ENCODE measurements at places on chromosomes 3 and 15. TPM values are rescaled to one million over a fixed set of nuclear protein-coding genes. Genes with fewer than 3 reads are reported as not detected.
A peak's percentile ranks its signal among the peaks of the same experiment; 100 is the strongest.

Gene IQCH
- total RNA-seq: 0.66 TPM

- no peaks in the 10 kb centered on the region for H3K36me3 ChIP-seq
- H3K27ac ChIP-seq: peak overlapping the region; percentile 92
- H3K4me3 ChIP-seq: no peak overlapping the region
- DNase-seq: peak; percentile 65
Observed at GRCh38 chr3:14453876-14454638, 51.7 kb downstream of the SLC6A6 start.

- H3K27me3 ChIP-seq: no peaks in the 10 kb centered on the region
- H3K4me3 ChIP-seq: no peak overlapping the region
- no peak overlapping the region for H3K27ac ChIP-seq
- no peaks in the 10 kb centered on the region for H3K36me3 ChIP-seq
- H3K4me1 ChIP-seq: no peaks in the 10 kb centered on the region
- no peak for DNase-seq
Observed at GRCh38 chr3:179882292-179882691, 154.4 kb downstream of the PEX5L start.

DNA sequence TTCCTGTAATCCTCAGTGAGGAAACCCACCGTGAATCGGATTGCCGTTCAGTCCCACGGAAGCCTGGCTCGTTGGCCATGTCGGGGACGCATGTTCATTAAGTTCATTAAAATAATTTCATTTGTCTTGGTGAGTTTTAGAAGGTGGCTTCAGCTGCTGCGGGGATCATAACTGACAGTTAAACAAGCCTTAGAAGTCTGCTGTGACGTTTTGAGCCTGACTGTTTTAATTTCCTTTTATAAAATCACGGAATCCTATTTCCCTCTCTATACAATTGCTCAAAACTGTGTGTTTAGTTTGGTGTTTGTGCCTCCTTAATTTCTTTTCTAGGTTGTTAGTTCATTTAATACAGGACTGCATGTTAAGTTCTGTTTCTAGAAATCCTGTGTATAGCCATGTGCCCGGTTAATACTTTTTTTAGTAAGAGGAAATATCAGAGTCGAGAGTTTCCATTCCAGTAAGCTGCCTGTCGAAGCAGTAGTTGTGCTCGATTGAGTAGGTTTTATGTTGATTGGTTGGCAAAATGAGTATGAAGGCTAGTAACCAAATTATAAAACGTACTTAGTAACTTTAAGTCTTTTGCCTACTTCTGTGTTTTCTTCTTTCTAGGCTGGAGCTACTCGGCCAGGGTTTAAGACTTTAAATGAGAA, 705 bp downstream of the NIPA2 start:
- peaks cover 5% of the 10 kb centered on the region for H3K4me1 ChIP-seq
- H3K4me3 ChIP-seq: peak overlapping the region; percentile 84
- no peak for DNase-seq
- no peaks in the 10 kb centered on the region for H3K36me3 ChIP-seq

- H3K36me3 ChIP-seq: no peaks in the 10 kb centered on the region
- H3K4me1 ChIP-seq: no peaks in the 10 kb centered on the region
- no peaks in the 10 kb centered on the region for H3K27me3 ChIP-seq
- DNase-seq: peak; percentile 29
Observed at GRCh38 chr3:181711325-181712135, at the start of gene SOX2. TSS of gene SOX2 (plus strand) at chr3:181711925. CDS start at chr3:181712361, 436 bp downstream.

DNA sequence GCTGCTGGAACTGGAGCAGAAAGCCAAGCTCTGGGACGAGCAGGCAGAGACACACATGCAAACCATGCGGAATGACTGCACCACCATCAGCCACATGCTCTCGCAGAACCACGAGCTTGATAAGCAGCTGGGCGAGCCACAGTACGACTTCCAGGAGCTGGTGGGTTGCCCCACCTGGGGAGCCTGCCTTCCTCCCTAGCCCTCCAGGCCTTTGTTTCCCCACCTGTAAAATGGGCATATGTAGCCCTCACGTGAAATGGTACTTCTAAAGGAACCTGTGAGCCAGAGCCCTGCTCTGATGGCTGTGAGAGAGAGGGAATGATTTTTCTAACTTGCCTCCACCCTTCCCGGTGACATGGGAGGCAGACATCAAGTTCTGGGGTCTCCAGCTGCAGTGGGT, 44.6 kb upstream of the GOLGA6B start:
- no peak overlapping the region for H3K4me3 ChIP-seq
- H3K4me1 ChIP-seq: no peaks in the 10 kb centered on the region

GRCh38 chr3:11554236-11554610, 89.5 kb downstream of the VGLL4 start:
- no peak overlapping the region for H3K4me3 ChIP-seq
- H3K4me1 ChIP-seq: peaks cover 37% of the 10 kb centered on the region
- no peak for DNase-seq
- no peaks in the 10 kb centered on the region for H3K36me3 ChIP-seq

DNA sequence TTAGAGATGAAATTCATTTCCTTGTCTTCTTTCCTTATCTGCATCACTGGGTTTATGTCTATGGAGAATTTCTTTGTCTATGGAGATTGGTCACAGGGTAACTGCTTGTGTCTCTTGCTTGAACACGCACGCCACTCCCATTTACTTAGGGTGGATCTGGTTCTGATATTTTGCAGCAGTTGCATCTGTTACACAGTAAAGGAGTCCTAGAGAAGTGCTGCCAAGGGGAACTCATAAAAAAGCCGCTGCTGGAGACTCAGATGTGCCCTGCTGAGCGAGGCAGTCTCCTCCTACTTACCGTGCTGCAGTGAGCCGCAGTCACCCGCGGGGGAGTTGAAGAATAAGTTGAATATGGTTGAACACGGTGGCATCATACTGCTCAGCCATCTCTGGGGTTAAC, 105.2 kb upstream of the KLHL25 start:
- DNase-seq: no peak
- no peaks in the 10 kb centered on the region for H3K27me3 ChIP-seq
- no peak overlapping the region for H3K4me3 ChIP-seq
- H3K36me3 ChIP-seq: no peaks in the 10 kb centered on the region
- H3K27ac ChIP-seq: no peak overlapping the region
- no peaks in the 10 kb centered on the region for H3K4me1 ChIP-seq
